ENCODE measurements at places on chromosomes 12 and 14.

GRCh38 chr12:10363914-10364814 is 25.7 kb downstream of the KLRK1 start:
- peak; percentile 75 for DNase-seq

DNA sequence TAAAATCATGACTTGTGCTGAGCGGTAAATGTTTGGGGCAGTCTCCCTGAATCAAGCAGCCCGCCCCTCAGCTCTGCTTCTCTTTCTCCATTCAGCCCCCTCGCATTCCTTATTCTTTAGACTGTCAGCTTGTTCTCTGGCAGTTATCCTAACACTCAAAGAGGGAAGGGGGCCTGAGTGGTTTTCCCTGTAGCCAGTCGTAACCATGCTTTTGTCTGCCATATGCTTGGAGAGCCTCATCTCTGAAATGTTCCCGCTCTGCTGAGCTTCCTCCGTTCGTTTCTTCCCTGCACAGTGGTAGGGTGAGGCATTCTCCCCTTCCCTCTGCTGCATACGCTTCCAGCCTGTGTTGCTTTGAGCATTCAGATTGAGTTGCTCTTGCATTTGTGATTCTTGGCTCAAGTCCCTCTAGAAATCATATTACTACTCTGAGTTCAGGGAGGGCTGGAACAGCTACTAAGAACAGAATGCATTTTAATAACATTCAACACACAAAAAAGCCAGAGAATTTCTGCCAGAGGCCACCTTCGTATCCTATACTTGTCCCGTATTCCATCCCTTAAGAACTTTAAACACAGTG is 119.7 kb downstream of the FBXL14 start:
- no peak for DNase-seq

- no peak for DNase-seq
These were observed 488.9 kb downstream of the PCNX1 start for GRCh38 chr14:71396050-71396677.

DNA sequence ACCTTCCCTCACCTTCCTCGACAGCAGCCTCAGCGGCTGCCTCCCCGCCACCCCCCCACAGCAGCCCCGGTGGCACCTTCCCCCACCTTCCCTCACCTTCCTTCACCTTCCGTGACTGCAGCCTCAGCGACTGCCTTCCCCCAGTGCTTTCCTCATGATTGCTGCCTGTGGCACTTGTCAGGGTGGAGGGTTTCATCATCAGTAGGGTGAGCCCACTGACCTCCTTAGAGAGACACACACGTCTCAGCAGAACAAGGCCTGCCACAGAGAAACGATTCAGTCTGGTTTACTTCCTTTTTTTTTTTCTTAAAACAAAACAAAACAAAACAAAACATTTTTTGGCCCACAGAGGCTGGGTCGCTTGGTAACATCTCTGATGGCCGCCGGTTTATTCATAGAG is 75.0 kb downstream of the EP400 start:
- DNase-seq, result no peak

DNA sequence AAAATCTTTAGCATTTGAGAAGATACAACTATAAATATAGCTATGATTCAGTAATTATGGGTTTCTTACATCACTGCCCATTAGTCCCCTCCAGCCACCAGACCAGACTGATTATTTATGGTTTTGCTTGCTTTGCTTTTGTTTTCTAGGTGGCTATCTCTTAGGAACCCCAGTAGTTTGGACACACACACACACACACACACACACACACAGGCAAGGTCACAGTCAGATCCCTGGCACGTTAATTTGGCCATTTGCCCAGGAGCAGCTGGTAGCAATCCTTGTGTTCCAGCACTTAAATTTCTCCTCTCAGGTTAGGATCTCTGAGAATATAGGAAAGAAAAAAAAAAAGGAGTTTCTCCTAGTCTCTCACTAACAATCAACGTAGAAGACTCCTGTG is 90.2 kb upstream of the RESF1 start:
- DNase-seq, result no peak

DNA sequence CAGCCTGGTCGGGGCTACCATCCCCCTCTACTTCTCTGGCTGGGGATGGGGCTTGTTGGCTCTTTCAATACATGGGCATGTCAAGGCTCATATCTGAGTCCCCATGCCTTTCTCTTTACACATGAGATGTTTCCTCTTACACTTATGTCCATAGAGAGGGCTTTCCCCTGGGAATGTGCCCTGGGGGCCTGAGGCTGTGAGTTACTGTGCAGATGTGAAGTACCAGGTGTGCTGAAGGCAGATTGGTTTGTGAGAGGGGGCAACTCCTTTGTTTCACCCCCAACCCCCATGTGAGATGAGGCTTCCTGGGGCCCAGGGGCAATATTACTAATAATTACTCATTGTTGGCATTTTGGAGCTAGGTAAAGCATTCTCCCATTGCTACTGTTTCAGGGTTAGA is 32.8 kb downstream of the NRXN3 start:
- DNase-seq, result no peak

- DNase-seq, result peak; percentile 11
These were observed 128.0 kb upstream of the RAP1B start for GRCh38 chr12:68482660-68483059.

- no peak for DNase-seq
These were observed 156.4 kb downstream of the SYT1 start for GRCh38 chr12:79021021-79021420.

- no peak for DNase-seq
These were observed 2.7 kb downstream of the OTX2 start for GRCh38 chr14:56807386-56808109.

GRCh38 chr14:102088012-102088792 is 1.4 kb upstream of the HSP90AA1 start:
- peak; percentile 35 for DNase-seq

- DNase-seq, result peak; percentile 38
These were observed 52.9 kb downstream of the PEBP1 start for GRCh38 chr12:118188690-118189371.

DNA sequence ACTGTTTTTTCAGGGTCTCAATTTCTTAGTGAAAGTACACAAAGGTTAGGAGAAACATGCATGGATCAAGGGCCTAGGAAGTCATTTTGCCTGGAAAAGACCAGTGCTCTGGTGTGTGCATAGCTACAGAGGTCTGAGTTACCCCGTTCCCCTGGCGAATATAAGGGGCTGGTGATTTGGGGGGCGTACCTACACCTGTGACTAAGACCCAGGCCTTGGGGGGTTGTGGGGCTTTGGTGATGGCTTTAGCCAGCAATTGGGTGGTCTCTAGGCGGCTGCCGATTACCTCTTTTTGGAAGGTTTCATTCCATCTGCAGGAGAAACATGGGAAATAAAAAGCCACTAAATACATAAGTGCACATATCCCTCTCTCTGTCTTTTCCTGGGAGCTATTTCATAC is 1.1 kb downstream of the SDR39U1 start:
- no peak for DNase-seq

GRCh38 chr14:53620317-53620716 is 336.3 kb downstream of the BMP4 start:
- no peak for DNase-seq

DNA sequence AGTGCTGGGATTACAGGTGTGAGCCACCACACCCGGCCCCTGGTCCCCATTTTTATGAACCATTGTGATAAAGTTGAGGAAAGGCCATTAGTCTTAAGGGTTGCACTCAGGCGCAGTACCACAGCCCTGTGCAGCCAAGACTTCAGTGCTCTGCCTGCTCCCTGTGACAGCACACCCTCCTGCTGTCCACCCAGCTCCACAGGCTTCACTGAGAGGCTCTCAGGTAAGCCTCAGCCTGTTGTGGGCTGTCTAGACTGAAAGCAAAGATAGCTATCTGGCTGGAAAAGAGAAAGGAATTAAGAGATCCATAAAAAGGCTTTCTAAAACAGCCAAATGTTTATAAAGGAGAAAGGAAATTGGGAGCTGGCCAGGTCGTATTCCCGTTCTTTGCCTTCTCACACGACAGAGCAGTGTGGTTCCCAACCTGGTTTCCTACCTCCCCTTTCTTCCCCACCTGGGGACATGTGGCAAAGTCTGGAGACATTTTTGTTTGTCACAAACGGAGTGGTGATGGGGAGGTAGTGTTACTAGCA is 19.1 kb upstream of the DNM1L start:
- DNase-seq, result no peak

Data from NCI-H526 (cell line).